Bronchial smooth muscle cell (primary cell): ENCODE measurements at places on chromosomes 7 and 10. TPM values are rescaled to one million over a fixed set of nuclear protein-coding genes. Genes with fewer than 3 reads are reported as not detected.

RAPGEF5 gene
- total RNA-seq = 0.95 and 1.3 TPM in 2 replicates

ICA1 gene
- total RNA-seq = under 0.01 and 0.09 TPM in 2 replicates

OR2A1 gene
- 0.09 TPM in 1 of 2 replicates, not detected in the other for total RNA-seq

CFAP70 gene
- 1.4 and 2.1 TPM in 2 replicates for total RNA-seq

SCART1 gene
- total RNA-seq = 3.7 and 4.7 TPM in 2 replicates

TCAF2 gene
- 0.63 and 0.94 TPM in 2 replicates for total RNA-seq

DCLRE1A gene
- total RNA-seq = 3.2 and 4.3 TPM in 2 replicates

TMEM196 gene
- total RNA-seq = not detected in 2 replicates
